ENCODE measurements at places on chromosomes 3 and 15. TPM values are rescaled to one million over a fixed set of nuclear protein-coding genes. Genes with fewer than 3 reads are reported as not detected.

GNB5 gene
- total RNA-seq: 7.8 TPM

TMCO5A gene
- total RNA-seq: not detected

GOLGA6D gene
- not detected for total RNA-seq

LRRIQ4 gene
- total RNA-seq: not detected

LOXL1 gene
- total RNA-seq: 14.6 TPM

GRCh38 chr3:194245474-194245873 lies 105.7 kb downstream of the CPN2 start:
- no peak for DNase-seq

GRCh38 chr15:75452364-75452864 lies 924 bp upstream of the SIN3A start:
- DNase-seq: peak; percentile 92

GRCh38 chr3:108804966-108805365 lies 17.6 kb upstream of the TRAT1 start:
- DNase-seq: no peak

GRCh38 chr3:16174389-16174788 lies at the start of gene GALNT15:
TSS of gene GALNT15 (plus strand) at chr3:16174680. CDS start at chr3:16175152, 472 bp downstream.
- DNase-seq: peak; percentile 93

DNA sequence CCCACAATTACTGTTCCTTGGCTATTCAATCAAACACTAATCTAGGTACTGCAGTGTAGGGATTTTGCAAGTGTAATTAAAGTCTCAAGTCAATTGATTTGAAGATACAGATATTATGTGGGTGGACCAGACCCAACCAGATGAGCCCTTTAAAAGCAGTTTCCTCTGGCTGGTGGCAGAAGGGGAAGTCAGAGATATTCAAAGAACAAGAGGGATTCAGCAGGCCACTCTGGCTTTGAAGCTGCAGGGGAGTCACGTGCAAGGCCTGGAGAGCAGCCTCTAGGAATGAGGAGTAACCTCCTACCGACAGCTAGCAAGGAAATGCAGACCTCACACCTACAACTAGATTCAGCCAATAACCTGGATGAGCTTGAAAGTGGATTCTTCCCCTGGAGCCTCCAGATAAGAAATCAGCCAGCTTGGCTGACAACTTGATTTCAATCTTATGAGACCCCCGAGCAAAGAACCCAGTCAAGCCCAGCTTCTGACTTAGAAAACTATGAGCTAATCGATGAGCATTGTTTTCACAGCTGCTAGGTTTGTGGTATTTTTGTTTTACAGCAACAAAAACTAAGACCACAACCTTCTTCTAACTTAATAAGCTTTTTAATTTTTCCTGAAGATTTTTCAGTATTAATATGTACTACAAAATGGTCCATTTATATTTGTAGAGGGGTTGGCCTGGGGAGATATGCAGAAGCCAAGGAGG lies 13.4 kb downstream of the HACD2 start:
- DNase-seq: no peak

All from Right ventricle myocardium superior (tissue), 1 donor.